ENCODE measurements at places on chromosomes 12 and 14.

GRCh38 chr14:92558319-92558718 is 44.7 kb downstream of the RIN3 start:
- no peak for DNase-seq

- DNase-seq: no peak
Measured at GRCh38 chr12:128534906-128535305, 267.9 kb downstream of the TMEM132C start.

- DNase-seq: no peak
Measured at GRCh38 chr12:10113075-10113474, 14.3 kb upstream of the CLEC1A start.

DNA sequence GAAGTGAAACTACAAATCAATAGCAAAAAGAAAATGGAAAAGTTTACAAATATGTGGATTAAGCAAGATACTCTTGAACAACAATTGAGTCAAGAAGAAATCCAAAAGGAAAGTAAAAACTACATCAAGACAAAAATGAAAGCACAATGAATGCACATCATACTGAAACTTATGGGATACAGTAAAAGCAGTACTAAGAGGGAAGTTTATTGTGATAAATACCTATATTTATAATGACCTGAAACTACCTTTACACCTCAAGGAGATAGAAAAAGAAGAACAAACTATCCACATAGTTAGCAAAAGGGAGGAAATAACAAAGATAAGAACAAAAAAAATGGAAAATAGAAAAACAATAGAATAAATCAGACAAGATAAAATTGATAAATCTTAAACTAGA is 375.0 kb downstream of the TRHDE start:
- DNase-seq: no peak

GRCh38 chr14:37232907-37233481 is 35.3 kb downstream of the MIPOL1 start:
- peak; percentile 65 for DNase-seq

- no peak for DNase-seq
Measured at GRCh38 chr14:91851563-91851962, 15.8 kb downstream of the TC2N start.

DNA sequence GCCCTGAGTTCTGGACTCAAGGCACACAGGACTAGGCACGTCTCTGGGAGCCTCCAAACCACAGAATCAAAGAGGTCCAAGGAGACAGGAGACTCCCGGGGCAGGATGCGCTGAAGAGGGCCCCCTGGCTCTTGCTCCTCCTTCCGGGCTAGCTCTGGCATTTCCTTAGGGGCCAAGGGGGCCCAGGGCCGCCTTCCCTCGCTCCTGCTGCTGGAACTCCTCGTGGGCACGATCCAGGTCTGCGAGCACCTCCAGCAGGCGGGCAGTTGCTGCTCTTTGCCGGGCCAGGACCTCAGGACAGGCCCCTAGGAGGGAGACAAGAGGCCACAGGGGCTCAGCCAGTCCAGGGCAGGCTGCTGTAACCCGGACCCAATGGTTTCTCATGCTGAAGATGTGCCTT is 35.8 kb downstream of the RASAL1 start:
- DNase-seq: no peak

- DNase-seq: no peak
Measured at GRCh38 chr14:92641306-92641705, 107.1 kb downstream of the LGMN start.

All from NCI-H345 (cell line).